ENCODE measurements at places on chromosomes 13 and 19.

DNA sequence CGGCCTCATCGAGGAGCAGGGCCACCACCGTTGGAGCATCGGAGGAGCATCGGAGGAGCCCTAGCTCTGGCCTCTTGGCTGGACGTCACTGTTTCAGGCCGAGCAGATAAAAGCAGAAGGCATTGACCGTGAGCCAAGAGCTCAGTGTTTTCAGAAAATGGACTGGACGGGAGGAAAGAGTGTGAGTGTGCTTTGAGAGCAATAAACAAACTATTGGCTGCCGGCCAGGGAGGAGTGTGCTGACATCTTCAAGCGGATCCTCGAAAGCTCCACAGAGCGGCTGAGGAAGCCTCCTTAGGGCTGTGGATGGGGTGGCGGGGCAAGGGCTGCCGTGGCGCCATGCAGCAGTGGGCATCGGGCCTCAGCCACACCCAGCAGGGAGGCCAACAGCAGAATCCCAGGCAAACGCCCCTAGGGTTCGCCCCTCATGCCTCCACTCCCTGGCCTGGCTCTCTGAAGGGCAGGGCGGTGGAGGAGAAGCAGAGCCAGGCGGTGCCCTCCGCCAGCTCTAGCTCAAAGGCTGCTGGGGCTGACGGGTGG is 41.8 kb downstream of the IRS2 start:
- no peak for DNase-seq

GRCh38 chr19:8069096-8069973 is 16.8 kb downstream of the CCL25 start:
- DNase-seq: peak; percentile 31

DNA sequence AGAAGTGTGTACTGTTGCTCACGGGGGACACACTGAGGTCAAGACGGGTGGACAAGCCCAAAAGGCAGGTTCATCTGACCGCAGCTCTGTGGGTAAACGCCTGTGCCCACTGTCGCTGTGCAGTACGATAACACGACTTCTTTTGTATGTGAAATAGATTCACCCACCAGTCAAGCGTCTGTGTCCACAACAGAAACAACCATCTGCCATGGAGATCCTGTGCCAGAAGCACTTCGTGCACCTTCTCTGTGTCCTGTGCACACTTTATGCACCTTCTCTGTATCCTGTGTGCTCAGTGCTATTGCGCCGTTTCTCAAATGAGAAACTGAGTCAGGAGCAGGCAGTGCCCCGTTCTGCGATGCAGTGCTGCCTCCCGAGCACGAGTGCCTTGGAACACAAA is 138.9 kb downstream of the ATP11A start:
- no peak for DNase-seq

- no peak for DNase-seq
These were observed 38.0 kb upstream of the TEX29 start for GRCh38 chr13:111282425-111282824.

DNA sequence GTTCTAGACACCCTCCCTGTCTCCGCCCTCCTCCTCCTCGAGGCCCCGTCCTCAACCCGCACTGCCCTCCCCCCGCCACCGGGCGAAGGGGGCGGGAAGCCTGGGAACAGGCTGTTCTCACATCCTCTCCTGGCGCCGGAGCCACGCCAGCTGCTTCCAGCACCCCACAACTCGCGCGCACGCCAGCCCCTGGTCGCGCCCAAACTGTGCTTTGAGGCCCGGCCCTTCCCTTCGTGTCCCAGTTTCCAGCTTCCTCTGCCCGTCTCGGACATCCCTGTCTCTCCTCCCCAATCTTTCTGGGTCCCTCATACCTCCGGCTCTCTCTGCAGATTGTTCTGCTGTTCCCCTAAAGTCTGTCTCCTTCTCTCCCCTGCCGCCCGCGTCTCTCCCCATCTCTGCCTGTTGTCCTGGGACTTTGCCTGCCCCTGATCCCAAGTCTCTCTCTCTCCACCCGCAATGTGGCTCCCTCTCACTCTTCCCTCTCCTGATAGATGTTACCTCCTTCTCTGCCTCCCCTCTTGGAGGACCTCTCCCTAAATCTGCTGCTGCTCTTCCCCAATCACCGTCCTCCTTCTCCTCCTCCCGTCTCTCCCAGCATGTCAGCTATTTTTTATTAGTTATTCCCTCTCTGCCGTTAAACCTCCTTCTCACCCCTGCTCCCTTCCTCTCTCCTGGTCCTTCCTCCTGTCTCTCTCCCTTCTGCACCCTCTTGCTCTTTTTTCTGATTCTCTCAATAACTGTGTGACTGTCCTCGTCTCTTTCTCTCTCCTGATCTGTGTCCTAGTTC is 14.2 kb downstream of the DPF1 start:
- DNase-seq: no peak

GRCh38 chr19:7734220-7735203 is 2.6 kb upstream of the CLEC4G start:
- DNase-seq: no peak

DNA sequence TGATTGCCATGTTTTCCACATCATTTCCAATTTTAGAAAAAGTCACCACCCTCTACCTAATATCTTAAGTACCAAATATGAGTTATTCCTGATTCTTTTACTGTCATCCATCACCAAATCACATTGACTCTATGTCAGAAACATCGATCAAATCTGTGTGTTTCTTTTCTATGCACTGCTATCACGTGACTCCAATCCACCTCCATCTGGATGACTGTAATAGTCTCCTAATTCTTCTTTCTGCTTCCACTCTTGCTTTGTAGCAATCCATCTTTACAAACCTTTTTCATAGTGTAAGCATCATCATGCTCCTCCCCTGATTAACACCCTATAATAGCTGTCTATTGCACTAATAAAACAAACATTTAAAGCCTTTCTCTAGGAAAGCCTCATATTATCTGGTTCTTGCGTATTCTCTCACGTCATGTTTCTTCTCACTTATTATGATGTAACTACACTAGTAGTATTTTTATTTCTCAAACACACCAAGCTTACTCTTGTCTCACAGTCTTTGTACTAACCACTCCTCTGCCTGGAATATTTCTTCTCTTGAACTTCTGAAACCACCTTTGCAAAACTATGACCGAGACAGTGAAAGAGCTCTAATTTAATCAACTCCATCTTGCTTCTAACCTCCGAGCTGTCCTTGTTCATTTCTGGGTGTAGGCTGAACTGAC is 10.7 kb upstream of the FPR3 start:
- no peak for DNase-seq
